Hippocampal formation (tissue), 2 donors: ENCODE measurements at places on chromosomes 12 and 14.
A peak's percentile ranks its signal among the peaks of the same experiment; 100 is the strongest.

DNA sequence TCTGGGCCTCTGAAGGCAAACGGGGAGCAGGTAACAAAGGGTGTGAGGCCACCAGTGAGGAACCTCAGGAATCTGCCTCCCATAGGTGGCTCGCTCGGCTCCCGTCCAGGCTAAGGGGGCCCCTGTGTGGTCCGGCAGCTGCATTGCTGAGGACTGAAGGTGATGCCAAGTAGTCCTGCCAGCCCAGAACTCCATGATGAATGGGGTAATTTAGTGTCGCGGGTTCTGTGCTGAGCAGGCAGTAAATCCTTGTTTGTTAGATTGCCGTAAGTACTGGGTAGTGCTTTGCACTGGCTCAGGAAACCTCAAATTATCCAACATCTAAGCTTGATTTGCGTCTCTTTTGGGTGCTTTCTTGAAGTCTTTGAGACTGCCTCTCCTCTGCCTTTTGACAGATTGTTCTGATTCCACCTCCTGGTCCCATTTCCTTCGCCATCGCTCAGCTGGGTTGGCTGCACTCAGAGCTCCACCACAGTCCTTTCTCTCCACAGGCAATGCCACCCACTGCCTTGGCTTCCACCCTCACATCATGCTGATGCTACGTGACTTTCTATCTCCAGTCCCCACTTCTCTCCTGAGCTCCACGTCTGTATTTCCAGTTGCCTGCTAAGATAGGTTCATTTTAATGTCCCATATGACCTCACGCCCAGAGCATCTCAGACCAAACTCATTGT lies 392.0 kb downstream of the FUT8 start:
- peak; percentile 6 for DNase-seq

DNA sequence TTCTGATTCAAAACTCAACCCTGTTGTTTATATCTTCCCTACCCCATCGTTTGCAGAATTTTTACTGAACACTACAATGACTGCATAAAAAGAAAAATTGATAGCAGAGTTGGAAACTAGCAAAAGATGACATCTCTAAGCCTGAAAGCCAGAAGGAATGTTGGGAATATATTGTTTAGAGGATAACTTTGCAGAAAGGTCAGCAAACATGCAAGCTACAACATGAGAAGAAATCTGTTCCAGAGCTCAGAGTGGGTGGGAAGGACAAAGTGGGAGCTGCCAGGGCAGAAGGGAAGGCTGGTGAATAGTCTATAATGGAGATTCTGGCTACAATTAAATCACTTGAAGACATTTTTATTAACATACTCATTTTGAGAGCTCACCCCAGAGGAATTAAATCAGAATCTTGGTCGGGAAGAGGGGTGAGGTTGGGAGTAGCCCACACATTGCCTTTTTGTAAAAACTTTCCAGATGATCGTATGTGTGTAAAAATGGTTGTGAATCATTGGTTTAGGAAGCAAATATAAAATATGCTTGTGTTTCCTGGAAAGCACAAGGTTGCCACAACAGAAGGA lies 574.8 kb downstream of the FLRT2 start:
- DNase-seq, result no peak

- DNase-seq, result no peak
Observed at GRCh38 chr14:69325646-69326265, 65.8 kb downstream of the GALNT16 start.

- no peak for DNase-seq
Observed at GRCh38 chr12:127311720-127312364, 955.1 kb upstream of the TMEM132C start.

- DNase-seq, result no peak
Observed at GRCh38 chr12:2649201-2650030, 145.4 kb upstream of the FKBP4 start.

DNA sequence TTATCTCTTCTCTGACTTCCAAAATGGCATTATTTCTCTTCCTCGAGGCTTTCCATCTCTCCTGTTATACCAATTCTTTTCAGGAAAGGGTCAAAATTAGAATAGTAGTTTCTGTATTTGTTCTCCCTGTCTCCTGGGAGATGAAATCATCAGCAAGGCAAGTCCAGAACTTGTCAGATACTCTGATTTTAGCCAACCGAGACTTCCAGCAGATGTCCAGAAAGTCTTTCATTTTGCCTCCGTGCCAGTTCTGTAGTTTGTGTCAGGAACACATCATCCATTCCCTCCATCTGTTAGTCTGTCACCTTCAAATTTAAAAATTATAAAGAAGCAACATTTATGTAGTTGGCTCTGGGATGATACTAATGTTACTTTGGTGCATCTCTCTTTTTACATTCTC lies 275.7 kb downstream of the CCDC59 start:
- no peak for DNase-seq

DNA sequence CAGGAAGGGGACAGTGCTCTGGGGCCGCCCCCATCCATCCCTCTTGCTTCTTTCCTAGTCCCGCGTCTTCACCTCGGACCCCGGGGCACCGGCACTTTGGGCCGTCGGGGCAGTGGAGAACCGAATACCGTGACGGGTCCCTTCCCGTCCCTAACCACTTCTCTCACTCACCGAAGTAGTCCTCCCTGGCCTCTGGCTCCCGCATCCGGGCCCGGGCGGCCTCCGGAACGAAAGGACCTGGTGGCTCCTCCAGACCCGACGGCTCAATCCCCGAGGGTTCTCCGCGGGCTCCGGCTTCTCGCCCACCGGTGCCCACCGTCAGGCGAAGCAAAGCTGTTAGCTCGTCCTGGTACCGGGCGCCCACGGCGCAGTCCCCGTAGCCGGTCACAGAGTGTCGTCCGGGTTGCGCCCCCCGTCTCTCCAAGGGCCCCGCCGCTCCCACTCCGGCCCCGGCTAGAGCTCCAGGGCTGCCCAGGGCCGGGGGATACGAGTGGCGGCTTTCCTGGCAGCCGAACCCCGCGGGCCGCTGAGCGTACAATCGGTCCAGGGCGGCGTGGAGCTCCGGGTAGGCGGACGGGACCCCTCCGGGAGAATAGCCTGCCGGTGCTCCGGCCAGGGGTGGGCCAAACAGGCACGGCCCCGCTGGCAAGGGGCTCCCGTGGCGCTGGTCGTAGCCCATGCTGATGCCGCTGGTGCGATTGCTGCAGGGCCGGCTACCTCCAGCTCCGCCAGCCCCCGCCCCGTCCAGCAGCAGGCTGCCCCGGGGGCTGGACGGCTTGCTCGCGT lies 1.1 kb downstream of the AJUBA start:
- DNase-seq, result no peak

GRCh38 chr12:131050463-131051154 lies 96.9 kb downstream of the ADGRD1 start:
- no peak for DNase-seq

GRCh38 chr12:109289004-109289403 lies 20.1 kb downstream of the FOXN4 start:
- DNase-seq, result no peak

- DNase-seq, result peak; percentile 7
Observed at GRCh38 chr12:27434673-27435565, 11.6 kb upstream of the SMCO2 start.

- DNase-seq, result no peak
Observed at GRCh38 chr12:94922561-94922960, 80.9 kb downstream of the NDUFA12 start.

DNA sequence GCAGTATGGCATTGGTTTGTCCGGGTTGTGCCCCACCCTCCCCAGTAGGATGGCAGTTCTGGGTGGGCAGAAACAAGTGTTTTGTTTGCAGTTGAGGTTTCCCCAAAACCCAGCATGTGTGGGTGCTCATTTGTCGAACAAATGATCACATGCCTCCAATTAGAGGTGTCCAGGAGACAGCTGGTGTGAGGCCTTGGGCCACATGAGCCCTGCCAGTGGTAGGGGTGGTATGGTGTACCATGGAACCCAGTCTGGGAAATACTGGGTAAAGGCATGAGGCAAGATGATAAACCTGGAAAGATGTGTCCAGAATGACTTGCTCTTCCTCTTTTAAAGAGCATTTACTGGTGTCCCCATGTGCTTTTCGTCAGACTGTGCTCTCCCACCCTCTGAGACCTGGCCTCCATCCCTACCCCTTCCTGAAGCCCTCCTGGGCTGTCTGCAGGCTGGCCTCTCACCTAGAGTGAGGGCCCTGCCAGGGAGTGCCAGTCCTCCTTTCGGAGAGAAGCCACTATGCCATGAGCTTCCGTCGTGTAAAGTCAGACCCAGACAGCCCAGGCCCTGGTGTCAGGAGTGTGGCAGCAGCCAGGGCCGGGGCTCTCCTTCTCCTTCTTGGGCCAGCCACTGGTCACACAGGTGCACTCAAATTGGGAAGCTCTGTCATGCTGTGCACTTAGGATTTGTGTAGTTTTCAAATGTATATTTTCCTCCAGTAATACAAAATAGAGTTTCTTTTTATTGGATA lies 17.6 kb downstream of the ANKRD9 start:
- no peak for DNase-seq

DNA sequence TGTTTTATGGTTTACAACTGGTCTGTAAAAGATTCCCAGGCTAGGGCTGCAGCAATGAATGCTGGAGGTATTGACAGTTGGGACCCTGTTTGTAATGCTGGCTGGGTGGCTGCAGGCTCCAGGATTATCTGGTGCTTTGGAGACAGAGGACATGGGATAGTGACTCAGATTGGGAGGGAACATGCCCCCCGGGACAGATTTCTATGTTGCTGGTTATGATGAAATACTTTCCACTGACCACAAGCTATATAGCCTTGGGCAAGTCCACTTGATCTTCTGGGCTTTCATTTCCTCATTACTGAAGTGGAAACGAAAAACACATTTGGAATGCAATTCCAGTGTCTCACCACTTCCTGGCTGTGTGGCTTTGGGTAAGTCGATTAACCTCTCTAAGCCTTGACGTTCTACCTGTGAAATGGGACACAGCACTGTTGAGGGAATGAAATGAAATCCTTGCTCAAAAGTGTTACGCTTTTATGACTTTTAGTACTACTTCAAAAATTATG lies 6.3 kb upstream of the TPCN1 start:
- no peak for DNase-seq

DNA sequence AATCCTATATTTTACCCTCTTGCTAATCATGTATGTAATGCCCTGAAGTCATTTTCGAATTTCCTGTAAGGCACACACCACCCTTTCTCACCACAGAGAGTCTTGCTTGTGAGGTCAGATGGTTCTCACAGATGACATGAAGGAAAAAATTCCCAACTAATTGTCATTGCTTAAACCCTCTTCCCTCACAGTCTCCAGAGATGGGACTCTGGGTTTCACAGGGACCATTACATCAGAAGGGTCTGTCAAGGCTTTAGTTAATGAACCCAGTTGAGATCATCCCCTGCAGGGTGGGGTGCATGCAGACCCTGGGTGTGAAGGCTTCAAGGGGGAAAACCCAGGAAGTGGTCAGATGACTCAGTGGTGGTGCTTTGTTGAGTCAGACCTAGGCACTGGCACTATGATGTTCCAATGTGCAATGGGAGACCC lies 229.6 kb downstream of the BCAT1 start:
- DNase-seq, result no peak

DNA sequence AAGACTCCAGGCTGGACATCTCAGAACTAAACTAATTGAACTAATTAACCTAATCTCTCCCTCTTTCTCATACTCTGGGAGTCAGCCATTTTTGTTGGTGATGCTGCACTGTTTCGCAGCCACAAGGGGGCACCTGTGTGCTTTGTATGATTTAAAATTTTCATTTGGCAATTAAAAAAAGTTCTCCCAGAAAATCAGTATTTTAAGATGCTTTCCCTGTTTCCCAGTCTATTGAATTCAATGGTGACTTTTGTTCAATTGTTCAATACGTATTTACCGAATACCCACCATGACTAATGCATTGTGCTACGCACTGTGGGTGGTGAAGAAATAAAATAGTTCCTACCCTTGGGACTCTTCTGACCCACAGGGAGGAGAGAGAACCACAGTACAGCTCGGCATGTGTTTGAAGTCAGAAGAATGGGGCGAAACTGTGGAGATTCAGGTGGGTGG lies 63.7 kb downstream of the ZNF664 start:
- DNase-seq, result peak; percentile 32

DNA sequence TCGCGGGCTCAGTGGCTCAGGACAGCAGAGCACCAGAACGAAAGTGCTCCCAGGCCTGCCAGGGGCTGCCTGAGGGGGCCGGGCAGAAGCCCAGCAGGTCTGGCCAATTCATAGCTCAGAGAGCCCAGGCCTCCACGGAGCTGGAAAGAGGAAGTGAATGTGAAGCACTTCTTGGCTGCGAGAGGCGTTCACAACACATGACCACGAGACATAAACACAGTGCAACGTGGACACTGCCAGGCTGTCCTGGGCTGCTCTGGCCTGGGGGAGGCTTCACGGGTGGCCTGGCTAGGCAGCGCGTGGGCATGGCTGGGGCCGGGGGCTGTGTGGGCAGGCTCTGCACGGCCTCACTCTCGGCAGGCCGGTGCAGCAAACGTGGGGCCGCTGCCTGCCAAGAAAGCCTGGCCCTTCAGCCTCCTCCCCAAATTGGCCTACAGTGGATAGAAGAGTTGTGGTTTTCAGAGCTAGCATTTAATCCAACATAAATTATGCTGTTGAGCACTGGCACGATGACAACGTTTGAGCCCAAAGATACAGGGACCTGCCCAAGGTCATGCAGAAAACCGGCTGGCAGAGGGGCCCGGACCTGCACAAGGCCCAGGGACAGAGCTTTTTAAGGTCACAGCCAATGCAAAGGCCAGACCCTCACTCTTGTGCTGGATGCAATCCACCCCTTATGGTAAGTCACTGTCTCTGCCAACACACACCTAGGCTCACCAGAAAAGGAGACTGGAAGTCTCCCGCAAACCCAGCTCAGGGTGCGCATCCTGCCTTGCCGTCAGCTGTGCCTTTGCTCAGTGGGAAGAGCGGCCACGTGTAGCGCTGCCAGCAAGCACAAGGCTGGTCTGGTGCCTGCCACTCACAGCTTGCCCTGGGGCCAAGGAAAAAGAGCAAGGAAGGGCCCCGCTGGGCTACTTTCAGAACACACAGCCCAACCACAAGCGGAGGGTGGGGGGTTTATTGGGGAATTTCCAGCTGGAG lies 8.6 kb downstream of the SLC25A29 start:
- peak; percentile 74 for DNase-seq

DNA sequence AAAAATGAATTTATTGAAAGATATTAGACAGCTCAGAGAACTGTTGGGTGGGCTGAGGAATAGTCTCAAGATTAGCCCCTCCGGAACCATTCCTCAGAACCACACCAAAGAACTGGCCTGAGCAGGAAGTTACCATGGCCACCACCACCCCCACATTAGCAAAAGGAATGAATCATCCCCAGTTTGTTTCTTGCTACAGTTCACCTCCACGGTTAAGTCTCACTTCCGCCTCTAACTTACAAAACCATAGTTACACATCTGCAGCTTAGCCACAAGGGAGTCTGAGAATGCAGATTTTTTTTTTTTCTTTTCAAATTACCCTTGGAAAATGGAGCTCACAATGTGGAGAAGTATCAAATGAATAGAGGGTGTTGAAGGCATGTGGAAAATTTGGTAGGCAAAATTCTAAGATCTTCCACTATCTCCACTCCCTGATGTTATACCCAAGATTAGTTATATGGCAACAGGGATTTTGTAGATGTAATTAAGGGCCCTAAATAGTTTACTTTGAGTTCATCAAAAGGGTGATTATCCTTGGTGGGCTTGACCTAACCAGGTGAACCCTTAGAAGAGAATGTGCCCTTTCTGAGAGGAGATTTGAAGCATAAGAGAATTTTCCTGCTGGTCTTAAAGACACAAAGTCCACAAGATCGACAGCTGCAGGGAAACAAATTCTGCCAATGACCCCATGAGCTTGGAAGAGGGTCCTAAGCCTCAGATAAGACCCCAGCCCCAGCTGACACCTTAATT lies 129.8 kb upstream of the KRR1 start:
- no peak for DNase-seq
